ENCODE measurements at places on chromosomes 4 and X. TPM values are rescaled to one million over a fixed set of nuclear protein-coding genes. Genes with fewer than 3 reads are reported as not detected.

GRCh38 chr4:30461218-30461617 lies 259.0 kb upstream of the PCDH7 start:
- DNase-seq = no peak

- DNase-seq = no peak
Measured at GRCh38 chr4:47289805-47290204, 173.7 kb downstream of the COMMD8 start.

IGSF1 gene
- total RNA-seq = 0.14 TPM

GRCh38 chr4:118772767-118773428 lies 63.0 kb downstream of the SEC24D start:
- DNase-seq = no peak
